RWPE1 (cell line): ENCODE measurements at places on chromosomes 5 and 9.

DNA sequence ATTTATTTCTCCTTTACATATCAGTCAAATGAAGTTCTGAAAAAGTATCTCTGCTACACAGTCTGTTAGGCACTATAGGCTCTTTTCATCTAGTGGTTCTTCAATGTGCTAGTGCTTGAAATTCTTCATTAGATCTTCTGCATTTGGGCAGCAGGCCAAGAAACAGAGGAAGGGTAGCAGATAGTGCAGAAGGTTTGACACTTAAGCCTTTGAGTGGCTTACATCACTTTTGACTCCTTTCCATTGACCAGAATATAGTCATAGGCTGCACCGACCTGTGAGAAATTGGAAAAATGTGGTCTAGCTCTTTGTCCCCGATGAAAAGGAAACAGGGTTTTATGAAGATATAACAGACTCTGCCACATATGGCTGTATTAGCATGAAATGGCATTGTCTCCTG, 459.5 kb upstream of the PTGER4 start:
- no peak for DNase-seq

- no peak for DNase-seq
Observed at GRCh38 chr5:39732166-39732565, 307.4 kb upstream of the DAB2 start.

- DNase-seq: no peak
Observed at GRCh38 chr5:171496456-171496855, 77.0 kb downstream of the FGF18 start.

DNA sequence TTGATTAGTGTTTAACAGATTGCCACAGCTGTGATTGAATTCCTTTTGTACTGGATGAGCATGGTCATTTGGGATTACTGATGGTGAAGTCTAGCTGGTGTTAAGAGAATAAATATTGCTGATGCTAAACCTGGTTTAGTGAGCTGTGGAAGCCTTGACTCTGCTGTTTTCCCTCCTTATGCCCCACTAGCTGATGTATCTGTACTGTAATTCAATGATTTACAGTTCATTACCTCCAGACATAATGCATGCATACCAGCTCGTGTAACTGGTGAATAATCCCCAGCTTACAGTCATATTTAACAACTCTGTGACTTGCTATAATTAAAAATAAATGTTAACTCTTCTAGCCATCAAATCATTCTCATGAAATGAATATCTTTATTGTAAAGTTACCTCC, 1.7 kb upstream of the CMYA5 start:
- no peak for DNase-seq
